ENCODE measurements at places on chromosomes 16 and 17.

DNA sequence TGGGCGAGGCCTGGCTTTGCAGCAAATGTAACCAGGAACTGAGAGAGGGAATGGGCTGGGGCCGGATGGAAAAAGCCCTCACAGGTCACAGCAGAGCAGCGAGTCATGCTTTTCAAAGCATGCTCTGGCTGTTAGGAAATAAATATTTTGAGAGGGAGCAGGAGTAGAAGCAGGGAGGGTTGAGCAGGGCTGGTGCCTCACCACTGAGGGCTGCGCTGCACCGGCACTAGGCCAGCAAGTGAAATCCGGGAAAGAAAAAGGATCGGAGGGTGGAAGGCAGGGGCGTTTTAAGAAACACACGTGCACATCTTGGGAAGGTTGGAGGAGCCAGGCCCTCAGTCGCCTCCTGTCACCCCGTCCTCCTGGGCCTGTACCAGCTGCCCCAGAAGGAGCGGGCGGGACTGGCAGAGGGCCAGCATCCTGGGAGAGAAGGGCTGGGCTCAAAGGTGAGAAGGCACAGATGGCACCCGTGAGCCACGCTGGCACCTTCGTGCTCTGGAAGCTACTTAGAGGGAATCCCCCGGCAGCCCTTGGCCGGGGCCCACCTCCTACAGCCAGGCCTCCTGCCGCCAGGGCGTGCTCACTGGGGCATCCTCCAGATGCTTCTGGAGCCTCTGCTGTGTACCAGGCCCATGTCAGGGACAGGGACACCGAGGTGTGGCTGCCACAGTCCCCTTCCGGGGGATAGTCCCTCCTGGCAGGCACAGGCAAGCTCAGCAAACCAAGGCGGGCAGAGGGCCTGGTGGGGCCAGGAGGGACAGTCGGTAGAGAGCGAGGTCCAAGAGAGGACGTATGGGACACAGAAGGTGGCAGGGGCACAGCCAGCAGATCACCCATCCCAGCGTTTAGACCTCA, 71.5 kb upstream of the PLCG2 start:
- peak; percentile 27 for DNase-seq

- DNase-seq = peak; percentile 67
Measured at GRCh38 chr16:57736419-57737351, 1.1 kb downstream of the KATNB1 start.

- DNase-seq = no peak
Measured at GRCh38 chr16:30559690-30560089, 1.5 kb upstream of the ZNF764 start.

DNA sequence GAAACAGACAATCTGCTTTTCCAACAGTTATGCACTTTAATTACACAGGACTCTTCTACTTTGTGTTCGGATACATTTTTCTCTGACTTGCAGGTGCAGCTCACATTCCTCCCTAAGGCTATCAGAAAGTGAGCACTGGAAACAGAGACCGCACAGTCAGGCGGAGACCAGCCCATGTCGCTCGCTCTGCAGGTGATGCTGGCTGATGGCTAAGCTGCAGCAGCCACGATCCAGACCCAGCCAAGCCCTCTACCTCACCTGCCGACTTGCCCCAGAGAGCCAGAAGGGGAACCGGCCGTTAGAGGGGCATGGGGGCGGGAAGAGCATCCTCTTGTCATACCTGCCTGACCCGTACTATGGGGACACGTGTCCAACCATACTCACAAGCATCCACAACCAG, 33.8 kb downstream of the MAP1LC3B start:
- DNase-seq = no peak

GRCh38 chr17:15232517-15232915, 32.6 kb downstream of the PMP22 start:
- no peak for DNase-seq

GRCh38 chr16:57577214-57577613, 34.8 kb downstream of the ADGRG5 start:
- DNase-seq = no peak

DNA sequence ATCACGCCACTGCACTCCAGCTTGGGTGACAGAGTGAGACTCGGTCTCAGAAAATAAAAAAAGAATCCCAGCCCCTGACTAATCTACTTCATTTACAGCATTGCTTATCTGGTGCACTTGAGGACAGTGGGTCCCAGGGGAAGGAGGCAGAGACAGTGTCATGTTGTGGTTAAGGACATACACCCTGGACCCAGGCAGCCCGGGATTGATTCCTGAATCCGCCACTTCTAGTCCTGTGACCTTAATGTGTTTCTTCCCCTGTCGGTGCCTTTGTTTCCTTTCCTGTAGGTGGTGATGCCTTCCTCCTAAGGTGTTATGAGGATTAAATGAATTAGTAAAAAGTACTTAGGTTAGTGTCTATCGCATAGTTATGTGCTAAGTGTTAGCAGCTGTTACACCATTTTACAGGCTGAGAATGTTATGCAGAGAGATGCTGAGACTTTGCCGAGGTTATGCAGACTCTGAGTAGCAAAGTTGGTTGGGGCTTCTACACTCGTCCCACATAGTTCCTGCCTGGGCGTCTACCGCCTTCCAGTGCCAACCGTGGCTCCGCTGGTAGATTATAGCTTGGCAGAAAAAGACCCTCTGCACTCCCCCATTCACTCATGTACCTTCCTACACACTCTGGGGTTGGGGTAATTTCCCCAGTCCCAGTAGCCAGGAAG, 74.8 kb downstream of the RAB11FIP4 start:
- DNase-seq = no peak

DNA sequence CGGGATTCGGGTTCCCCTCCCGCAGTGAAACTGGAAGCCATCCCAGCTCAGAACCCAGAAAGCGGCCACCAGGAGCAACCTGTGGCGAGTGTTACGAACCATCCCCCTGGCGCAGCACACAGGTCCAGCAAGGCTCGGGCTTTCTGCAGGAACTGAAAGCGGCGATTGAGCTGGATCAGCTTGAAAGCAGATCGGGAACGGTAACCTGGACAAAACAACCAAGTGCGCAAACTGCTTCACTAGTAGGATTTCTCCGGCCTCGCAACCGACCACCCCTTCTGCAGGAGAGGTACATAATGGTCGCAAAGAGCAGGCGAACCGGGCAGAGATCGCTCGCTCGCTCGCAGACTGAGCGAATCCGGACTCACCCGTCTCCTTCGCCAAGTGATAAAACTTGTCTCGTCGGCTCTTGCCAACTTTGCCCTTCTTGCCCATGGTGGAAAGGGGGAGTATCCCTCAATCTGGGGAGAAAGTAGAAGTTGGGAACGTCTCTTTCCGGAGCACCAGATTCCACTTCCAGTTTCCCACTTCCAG, 696 bp upstream of the PSMC5 start:
- peak; percentile 12 for DNase-seq

- no peak for DNase-seq
Measured at GRCh38 chr16:72639494-72639893, 408.4 kb downstream of the ZFHX3 start.

GRCh38 chr16:85173981-85174751, 61.9 kb upstream of the CIBAR2 start:
- peak; percentile 80 for DNase-seq

DNA sequence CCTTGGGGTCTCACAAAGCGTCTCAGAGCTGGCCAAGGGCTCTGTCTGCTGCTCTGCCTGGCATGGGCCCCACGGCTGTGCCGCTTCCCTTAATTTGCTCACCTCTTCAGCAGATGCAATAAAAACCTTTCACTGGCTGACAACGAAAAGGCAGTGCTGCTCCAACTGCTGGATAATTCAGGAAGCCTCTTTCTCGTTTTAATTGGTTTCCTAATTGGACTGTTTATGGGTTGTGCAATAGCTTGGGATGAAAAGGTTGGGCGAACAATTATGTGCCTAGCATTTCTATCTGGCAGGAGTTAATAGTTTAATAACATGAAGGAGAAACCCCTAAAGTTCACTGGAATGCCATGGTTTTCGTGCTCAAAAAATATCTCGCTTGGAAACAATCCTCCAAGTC, 234.1 kb upstream of the IRX5 start:
- no peak for DNase-seq

DNA sequence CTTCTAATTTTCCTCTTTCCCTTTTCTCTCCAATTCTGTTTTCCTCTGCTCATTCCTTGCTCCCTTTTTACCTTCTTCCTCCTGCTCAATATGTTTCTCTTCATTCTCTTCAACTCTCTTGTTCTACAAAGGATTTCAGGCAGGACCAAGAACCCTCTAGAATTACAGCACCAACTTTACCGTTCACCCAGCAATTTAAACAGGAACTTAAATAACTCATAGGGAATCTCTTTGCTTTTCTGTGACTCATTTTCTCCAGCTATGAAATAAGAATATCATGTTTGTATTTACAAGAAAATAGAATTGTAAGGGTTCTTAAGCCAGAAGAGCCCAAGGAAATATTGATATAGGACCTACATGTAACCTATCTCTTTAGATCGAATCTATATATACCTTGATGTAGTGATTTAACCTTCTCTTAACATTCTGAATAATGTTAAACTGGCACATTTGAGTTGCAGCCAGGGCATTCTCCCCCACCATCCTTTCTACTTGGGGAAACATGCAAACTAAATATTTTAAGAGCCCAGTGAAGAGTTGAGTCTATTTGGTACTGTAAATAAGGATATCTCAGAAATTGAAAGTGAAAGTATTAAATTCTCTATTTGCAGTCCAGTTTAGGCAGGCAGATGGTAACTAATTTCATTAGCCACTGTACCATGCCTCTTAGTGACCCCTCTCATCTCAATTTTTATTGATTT, 137.0 kb downstream of the ANKFN1 start:
- DNase-seq = peak; percentile 21

- DNase-seq = peak; percentile 85
Measured at GRCh38 chr16:86585821-86586611, 7.7 kb downstream of the FOXL1 start.

- DNase-seq = peak; percentile 98
Measured at GRCh38 chr17:71071837-71072236, 902.5 kb downstream of the KCNJ2 start.

- no peak for DNase-seq
Measured at GRCh38 chr17:65683428-65683827, 122.0 kb upstream of the AXIN2 start.

- DNase-seq = peak; percentile 29
Measured at GRCh38 chr17:35743626-35744328, 9.3 kb downstream of the GAS2L2 start.

- DNase-seq = no peak
Measured at GRCh38 chr16:47504599-47504998, 43.5 kb downstream of the PHKB start.

GRCh38 chr16:12548270-12548983, 255.3 kb downstream of the CPPED1 start:
- no peak for DNase-seq

Measured in RPMI7951 (cell line).